Heart left ventricle (tissue), 16 donors: ENCODE measurements at places on chromosomes 13 and 19. TPM values are rescaled to one million over a fixed set of nuclear protein-coding genes. Genes with fewer than 3 reads are reported as not detected.

GRCh38 chr13:87128036-87128435, 543.1 kb upstream of the SLITRK5 start:
- no peak for DNase-seq
- no peaks in the 10 kb centered on the region for H3K27me3 ChIP-seq
- no peaks in the 10 kb centered on the region for H3K4me1 ChIP-seq
- no peak overlapping the region for H3K27ac ChIP-seq
- no peaks in the 10 kb centered on the region for H3K36me3 ChIP-seq

GRCh38 chr13:41137241-41137640, 4.6 kb upstream of the KBTBD6 start:
- no peak overlapping the region for H3K4me3 ChIP-seq
- DNase-seq = no peak
- H3K36me3 ChIP-seq = no peaks in the 10 kb centered on the region
- no peaks in the 10 kb centered on the region for H3K27me3 ChIP-seq
- H3K27ac ChIP-seq = no peak overlapping the region
- H3K4me1 ChIP-seq = peaks cover 7% of the 10 kb centered on the region

DNA sequence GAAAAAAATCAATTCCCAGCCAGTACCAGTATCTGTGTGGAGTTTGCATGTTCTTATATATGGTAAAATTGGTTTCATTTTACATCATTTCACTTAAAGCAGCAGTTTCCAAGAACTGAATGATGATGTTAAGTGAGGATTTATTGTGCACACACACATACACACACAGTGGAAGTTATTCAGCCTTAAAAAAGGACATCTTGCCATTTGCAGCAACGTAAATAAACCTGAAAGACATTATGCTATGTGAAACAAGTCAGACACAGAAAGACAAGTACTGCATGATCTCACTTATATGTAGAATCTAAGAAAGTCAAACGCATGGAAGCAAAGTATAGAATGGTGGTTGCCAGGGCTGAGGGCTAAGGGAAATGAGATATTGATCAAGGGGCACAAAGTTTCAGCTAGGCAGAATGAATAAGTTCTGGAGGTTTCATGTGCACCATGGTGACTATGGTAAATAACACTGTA, 5.3 kb downstream of the SIGLECL1 start:
- H3K4me3 ChIP-seq = no peak overlapping the region
- no peaks in the 10 kb centered on the region for H3K4me1 ChIP-seq
- H3K27me3 ChIP-seq = peaks cover 8% of the 10 kb centered on the region
- DNase-seq = no peak
- no peaks in the 10 kb centered on the region for H3K36me3 ChIP-seq

DNA sequence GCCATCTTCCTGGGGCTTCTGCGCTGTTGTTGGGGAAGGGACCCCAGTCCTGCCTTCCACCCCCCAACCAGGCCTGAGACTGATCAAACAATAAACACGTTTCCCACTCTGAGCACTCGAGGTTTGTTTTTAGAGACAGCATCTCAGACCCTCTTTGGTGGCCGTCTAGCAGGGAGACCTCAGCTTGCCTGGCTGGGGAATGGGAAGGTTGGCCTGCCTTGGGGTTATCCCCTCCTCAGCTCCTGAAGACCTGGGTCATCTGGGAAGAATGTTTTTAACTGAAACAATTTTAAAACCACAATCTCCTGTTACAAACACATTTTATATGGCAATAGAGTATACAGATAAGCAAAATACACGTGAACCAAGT, 2.0 kb downstream of the ZNF581 start:
- no peaks in the 10 kb centered on the region for H3K36me3 ChIP-seq
- H3K27me3 ChIP-seq = no peaks in the 10 kb centered on the region

The NR2C2AP gene
- 5.7 TPM for total RNA-seq
